ENCODE measurements at places on chromosomes 7 and 10.

- no peak for DNase-seq
These were observed 39.3 kb downstream of the LRRC18 start for GRCh38 chr10:48900371-48900801.

GRCh38 chr7:100369105-100369504 lies 4.2 kb upstream of the PILRA start:
- no peak for DNase-seq

- no peak for DNase-seq
These were observed 17.2 kb downstream of the STAMBPL1 start for GRCh38 chr10:88896994-88897853.

- no peak for DNase-seq
These were observed 984 bp upstream of the IKZF1 start for GRCh38 chr7:50303335-50304128.

DNA sequence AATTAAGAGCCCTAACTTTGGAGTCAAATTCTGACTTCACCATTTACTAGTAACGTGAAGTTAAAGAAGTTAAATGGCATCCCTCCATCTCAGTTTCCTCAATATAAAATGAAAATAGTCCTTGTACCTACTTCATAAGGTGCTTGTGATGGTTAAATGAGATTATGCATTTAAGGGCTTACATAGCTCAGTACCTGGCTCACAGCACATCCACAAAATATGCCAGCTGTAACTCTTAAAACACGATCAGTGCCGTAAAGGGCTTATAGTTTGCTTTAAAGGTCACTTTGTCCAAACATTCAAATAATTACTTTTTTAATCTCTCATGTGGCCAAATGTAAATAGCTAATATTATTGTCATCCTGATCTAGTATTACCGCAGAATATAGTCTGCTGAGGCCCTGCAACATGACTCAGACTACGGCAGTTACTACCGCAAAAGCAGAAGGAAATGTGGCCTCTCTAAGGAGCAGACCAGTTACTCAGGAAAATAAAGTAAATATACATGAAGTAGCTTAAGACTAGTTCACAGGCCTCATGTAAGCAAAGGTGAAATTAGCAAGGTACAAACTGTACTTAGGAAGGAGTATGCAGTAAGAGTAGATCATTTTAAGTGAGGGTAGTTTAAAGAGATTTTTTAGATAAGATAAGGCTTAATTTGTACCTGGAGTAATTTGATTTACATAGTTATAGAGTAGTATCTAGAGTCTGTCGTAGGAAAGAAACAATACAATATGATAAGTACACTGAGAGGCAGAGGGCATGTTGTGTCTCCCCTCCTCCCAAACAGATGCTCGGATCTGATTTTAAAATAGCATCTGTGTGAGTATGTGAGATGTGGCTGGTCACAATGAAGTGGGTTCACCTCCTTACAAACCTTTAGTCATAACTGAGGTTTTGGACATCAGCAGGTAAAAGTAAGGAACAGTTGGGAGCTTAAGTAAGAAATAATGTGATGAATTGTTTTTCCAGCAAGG lies 13.1 kb downstream of the CASP2 start:
- no peak for DNase-seq

- DNase-seq = no peak
These were observed 166.1 kb downstream of the PPP1R3A start for GRCh38 chr7:113752689-113753088.

DNA sequence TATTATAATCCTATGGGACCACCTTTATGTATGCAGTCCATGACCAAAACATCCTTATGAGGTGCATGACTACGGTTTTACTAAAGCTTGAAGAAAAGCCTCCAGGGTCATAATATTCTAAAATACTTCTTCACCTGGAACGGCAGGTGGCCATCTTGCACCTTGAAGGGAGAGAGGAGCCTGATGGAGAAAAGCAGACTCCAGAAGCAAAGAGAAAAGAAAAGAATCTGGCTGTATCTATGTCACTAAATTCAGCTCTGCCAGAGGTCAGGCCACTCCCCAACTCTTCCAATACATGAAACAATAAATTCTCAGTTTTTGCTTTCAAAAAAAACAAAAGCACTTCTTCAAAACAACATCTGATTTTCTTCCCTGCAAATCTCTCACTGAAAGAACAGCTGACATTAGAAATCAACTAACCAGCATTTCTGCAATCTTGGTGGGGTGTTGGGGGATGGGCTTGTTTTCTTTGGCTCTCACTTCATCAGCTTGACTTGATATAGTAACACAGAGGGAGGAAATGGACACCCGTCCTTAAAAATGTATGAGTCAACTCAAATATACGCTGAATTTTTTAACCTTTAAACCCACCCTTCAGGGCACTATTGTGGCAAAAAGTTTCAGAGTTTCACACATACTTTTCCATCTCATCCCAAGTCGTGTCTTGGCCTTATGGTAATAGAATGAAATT lies 21.7 kb downstream of the HIBADH start:
- peak; percentile 75 for DNase-seq

DNA sequence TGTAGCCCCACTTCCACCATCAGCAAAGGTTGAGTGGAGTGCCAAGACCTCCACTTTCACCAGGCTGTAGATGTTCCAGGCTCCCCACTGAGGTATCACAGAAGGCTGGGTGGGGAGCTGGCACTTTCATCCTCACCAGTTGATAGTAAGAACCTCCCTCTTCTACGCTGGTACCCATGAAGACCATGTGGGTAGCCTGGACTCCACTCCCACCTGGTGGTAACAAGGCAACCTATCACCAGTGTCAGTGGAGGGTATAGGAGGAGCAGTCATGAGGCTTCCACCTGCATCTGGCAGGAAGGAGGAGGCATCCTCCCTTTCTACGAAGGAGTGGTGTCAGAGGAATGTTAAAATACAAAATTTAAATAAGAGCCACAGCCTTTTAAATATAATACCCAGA lies 4.4 kb downstream of the SMIM30 start:
- DNase-seq = no peak

- peak; percentile 31 for DNase-seq
These were observed 102.4 kb downstream of the SEMA3A start for GRCh38 chr7:84092207-84092606.

DNA sequence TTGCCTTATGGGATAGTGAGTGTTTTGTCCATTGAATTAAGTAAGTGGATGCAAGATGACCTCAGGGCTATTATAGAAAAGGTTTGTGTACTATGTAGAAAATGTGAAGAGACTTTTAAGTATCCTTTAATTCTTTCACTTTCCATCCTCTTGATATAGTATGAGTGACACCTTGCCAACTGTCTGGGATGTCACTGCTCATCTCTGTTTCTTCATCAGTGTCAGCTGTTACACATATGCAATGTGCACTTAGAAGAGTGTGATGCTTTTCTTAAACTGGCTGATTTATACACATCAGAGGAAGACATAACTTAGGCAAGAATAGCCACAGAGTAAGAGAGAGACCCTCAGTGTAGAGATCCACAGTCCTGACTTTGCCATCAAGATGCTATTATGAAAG lies 8.7 kb upstream of the ACTA2 start:
- DNase-seq = no peak

GRCh38 chr10:68871105-68871711 lies 29.9 kb upstream of the DDX50 start:
- DNase-seq = peak; percentile 59

- DNase-seq = no peak
These were observed 83.3 kb downstream of the ATE1 start for GRCh38 chr10:121844537-121844936.

GRCh38 chr10:42992156-42992956 lies 84.5 kb upstream of the RET start:
- DNase-seq = no peak

DNA sequence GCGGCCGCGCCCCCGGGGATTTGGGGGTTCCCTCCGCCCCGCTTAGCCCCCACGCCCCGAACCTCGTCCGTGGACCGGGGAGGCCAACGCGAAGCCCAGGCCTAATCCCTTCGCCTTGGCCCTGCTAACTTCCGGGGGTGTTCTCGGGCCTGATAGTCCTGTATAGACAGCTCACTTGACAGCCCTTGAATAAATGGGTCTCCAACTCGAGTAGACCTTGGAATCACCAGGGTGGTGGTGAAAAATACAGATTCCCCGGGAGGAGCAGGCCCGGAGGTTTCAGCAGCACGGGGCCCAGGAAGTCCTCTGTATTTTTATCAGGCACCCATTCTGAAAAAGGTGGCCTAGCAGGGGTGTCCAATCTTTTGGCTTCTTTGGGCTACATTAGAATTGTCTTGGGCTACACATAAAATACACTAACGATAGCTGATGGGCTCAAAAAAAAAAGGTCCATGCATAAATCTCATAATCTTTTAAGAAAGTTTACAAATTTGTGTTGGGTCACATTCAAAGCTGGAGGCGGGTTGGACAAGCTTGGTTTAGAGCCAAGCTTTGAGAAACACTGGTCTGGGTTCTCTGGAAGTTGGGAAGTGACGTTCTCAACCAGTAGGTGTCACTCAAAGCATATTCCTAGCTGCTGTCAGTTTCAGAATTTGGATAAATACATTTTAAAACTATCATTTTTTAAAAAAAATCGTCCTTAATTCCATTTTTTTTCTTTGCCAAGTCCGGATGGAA lies 221.7 kb downstream of the PHTF2 start:
- peak; percentile 83 for DNase-seq

GRCh38 chr10:26227786-26228185 lies 11.2 kb downstream of the GAD2 start:
- DNase-seq = no peak

- DNase-seq = no peak
These were observed 35.2 kb downstream of the GBF1 start for GRCh38 chr10:102280397-102281101.

DNA sequence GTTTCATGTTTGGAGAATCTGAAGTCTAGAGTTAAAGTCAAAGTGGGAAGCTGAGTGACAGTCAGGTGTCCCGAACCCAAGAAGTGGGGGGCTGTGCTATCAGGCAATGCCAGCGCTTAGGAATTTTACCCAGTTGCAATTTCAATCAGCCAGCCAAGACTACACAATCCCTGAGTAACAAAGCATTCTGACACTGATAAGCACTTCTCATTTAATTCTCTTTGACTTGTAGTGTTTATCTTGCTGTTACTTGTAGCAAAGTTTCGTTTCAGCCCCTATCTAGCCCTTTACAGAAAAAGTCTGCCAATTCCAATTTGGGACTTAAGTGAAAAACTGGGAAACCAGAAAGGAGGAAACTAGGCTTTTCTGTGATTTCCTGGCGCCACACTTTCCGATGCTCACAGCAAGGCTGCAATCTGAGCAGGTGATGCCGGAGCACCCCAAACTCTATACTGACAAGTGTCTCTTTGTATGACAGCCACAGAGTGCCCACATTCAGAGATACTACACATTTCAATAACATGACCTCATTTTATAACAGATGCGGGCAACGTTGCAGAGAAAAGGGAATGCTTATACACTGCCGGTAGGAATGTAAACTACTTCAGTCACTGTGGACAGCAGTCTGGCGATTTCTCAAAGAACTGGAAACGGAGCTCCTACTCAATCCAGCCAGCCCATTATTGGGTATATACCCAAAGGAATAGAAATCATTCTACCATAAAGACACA lies 61.0 kb downstream of the ITIH5 start:
- DNase-seq = no peak

GRCh38 chr10:87059401-87059800 lies 35.2 kb downstream of the GLUD1 start:
- no peak for DNase-seq

- peak; percentile 50 for DNase-seq
These were observed 76.1 kb upstream of the CPXM2 start for GRCh38 chr10:123967626-123968243.

DNA sequence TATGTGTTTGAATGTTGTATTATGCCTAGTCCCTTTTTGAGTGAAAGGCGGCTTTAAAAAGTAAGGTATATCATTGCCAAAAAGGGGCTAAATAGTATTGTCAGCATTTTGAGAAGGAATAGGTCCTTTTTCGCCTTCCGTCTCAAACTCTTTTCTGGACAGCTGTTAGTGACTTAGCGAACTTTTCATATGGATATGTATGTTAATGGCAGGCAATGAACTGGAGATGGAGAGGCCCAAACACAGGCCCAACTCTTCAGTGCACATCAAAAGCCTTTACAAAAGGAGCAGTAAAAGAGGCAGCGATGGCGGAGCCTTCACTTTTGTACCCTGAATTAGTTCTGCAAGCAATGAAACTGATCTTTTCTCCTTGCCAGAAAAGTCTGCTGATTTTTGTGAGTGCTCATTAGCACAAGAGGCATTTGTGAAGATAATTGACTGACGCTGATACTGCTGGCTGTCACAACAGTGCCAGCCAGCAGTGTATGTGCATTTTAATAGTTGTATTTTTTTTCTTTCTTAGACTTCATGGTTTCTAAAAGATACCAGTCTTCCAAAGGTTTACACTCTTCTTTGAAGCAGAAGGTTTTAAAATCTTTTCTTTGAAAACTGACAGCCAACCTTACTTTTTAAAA lies 243.7 kb upstream of the SP8 start:
- DNase-seq = no peak

GRCh38 chr10:73874267-73875138 lies at the start of gene CAMK2G:
Gene CAMK2G (minus strand): TSS chr10:73874555. CDS start chr10:73874461, 94 bp downstream.
- DNase-seq = peak; percentile 87

- no peak for DNase-seq
These were observed 71.1 kb downstream of the STK17A start for GRCh38 chr7:43653891-43654504.

DNA sequence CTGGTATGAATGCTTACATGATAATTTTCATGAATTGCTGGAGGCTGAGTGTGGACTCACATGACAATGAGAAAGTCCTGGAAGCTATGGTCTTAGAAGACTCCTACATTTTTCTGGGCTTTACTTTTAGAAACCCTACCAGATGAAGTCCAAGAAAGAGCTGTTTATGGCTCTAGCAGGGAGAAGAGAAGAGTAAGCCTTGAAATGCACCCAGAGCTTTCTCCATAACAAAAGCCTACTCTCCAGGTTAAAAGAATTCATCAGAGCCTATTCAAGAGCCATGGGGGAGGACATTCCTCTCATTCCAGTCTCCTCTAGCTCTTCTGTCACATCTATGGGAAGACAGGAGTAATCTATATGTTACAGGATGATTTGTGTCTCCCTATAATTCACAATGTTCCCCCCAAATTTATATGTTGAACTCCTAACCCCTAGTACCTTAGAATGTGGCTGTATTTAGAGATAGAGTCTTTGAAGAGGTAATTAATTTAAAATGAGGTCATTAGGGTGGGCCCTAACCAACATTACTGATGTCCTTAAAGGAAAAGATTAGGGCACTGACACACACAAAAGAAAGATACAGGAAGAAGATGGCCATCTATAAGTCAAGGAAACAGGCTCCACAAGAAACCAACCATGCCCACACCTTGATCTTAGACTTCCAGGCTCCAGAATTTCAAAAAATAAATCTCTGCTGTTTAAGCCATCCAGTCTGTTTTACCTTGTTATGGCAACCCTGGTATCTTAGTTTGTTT lies 193.8 kb upstream of the PTER start:
- DNase-seq = no peak

GRCh38 chr10:32132357-32132946 lies 76.2 kb upstream of the KIF5B start:
- DNase-seq = no peak

DNA sequence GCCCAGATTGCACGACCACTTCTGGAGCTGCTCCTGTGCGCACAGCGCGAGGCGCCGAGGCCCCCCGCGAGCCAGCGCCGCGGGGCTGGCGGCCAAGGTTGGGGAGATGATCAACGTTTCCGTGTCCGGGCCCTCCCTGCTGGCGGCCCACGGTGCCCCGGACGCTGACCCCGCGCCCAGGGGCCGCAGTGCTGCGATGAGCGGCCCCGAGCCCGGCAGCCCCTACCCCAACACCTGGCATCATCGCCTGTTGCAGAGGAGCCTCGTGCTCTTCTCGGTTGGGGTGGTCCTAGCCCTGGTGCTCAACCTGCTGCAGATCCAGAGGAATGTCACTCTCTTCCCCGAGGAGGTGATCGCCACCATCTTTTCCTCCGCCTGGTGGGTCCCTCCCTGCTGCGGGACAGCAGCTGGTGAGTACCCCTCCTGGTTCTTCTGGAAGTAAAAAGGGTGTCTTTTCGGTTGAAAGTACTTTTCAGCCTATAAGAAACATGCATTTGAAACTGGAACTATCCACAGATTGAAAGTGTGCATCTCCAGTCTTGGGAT lies 683 bp downstream of the INSIG1 start:
- no peak for DNase-seq

Measured in fibroblast of skin of right quadriceps (primary cell).